Stimulated activated naive CD8-positive, alpha-beta T cell treated with anti-CD3 and anti-CD28 coated beads, Interleukin-15, amount 100 ng/mL, for 72 hours (primary cell): ENCODE measurements at places on chromosomes 3 and 15.

- DNase-seq = no peak
Measured at GRCh38 chr3:143793971-143794370, 54.3 kb downstream of the SLC9A9 start.

DNA sequence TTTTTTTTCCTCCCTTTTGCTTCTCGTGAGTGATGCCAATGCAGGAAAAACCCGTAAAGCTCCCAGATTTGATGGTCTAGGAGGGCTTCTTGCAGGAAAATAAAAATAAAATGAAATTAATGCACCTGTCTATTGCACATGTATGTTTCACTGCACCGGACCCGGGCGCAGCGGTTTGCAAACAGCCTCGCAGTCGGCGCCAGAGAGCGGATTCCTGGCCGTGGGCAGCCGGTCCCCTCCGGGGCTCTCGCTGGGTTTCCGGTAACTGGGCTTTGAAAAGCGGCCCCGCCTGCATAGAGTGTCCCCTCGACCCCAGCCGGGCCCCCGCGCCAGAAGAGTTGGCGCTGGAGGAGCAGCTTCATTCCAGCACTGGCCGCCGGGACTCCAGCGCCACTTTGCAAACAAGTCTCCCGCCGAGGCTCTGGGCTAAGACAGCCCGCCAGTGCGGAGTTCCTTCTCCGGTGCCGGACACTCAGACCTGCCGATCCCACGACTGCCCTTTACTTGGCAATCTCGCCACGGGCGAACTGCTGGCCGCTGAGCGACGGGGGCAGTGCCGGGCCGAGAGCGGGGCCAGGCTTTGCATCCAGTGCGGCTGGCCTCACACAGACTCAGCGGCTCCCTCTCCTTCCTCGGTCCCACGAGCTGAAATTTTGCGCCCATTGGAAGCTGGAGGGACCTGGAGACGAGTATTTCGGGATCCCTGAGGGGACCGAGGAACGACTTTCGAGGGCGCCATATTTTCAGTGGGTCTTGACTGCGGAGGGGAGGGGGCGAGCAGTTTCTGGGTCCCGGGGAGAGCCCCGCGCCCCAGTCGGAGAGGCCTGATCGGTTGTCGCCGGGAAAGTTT lies 225.9 kb upstream of the C2CD4B start:
- DNase-seq = peak; percentile 27

DNA sequence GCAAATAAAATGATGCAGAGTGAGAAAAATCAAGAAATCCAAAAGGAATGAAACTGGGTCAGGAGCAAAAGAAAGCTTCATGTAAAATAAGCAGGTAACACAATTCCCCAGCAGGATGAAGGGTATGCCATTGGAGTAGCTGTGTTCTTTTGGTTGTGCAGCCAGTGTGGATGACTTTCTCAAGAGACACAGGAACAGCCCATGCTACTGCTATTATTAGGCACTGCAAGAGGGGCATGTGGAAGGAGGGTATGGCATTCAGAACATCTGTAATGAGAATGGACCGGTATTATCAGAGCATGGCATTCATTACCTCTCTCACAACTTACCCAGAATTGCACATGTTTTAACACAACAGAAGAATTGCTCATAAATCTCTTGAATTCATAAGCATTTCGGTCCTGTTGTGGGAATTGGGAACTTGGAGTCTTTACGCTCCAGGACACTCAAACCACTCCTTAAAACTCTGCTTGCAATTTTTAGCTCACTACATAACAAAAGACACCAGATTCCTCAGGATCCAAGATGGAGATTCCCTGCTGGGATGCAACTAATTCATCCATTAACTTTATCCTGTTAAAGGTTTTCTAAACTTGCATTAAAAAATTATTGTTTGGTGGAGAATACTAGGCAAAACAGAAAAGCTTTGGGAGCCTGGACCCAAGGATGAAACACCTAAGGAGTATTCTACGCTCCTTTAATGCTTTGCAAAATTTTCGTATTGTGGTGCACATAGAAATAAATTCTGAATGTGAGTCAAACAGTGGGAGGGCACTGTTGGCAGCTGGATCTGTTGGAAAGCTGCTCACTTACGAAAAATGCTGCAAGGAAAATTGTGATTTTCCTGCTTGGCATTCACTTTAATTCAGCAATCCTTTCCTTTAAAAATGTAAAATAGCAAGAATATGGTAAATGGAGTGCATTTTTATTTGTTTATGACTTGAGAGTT lies 34.6 kb upstream of the CDIN1 start:
- no peak for DNase-seq

- no peak for DNase-seq
Measured at GRCh38 chr15:88982304-88982945, 69.2 kb upstream of the MFGE8 start.

GRCh38 chr3:72004749-72005292 lies 219.9 kb upstream of the PROK2 start:
- DNase-seq = no peak

- no peak for DNase-seq
Measured at GRCh38 chr15:90959894-90960293, 5.2 kb downstream of the RCCD1 start.

GRCh38 chr3:143375698-143376097 lies 256.1 kb downstream of the CHST2 start:
- DNase-seq = no peak
